ENCODE measurements at places on chromosomes 3 and 15.

DNA sequence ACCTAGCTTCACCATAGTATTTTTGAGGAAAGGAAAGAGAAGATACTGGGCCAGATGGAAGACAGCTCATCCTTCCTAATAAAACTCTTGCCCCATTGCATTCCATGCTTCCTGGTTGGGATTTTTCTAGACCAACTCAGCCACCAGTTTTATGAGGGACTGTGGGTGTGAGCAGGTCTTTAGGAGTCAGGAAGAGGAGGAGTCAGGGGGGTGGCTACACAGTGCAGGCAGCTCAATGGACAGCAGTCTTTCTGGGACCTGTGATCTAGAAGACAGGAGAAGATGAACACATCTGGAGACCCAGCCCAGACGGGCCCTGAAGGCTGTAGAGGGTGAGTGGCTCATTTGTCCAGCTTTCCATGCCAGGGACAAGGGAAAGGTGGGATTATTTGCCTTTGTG lies at the start of gene NOX5:
NOX5 (plus strand) TSS at position 242 of the 400 bp plus-strand sequence; CDS start at position 283, 41 bp downstream.
- no peak for ATAC-seq

DNA sequence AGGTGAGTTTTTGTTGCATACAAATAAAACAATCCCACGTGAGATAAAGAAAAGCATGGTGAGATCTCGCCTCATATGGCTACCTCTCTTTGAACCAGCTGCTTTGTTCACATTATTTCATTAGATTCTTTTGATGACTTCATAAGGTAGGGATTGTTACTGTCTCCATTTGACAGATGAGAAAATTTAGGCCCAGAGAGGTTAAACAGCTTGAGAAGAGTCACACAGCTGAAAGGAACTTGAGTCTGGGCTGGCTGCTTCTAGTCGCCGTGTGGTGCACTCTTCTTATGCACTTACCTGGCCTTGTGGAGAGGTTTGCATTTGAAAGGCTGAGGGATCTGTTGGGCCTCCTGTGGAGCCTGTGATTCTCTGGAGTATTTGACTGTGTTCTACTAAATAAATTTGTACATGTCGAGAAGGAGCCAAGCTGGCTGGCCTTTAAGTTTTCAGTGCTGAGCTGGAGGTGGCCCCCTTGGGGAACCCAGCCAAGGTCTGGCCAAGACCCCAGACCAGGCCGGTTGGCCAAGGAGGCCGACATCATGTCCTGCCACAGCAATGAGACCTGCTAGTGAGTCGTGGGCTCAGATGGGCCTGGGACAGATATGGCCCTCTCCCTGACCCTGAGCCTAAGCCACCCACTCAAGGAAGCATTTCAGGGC lies 125.1 kb downstream of the SMAD6 start:
- no peak for ATAC-seq

- no peak for ATAC-seq
These were observed 121.4 kb downstream of the VGLL4 start for GRCh38 chr3:11522398-11522715.

GRCh38 chr15:65068403-65068788 lies 605 bp upstream of the RASL12 start:
- ATAC-seq: no peak

DNA sequence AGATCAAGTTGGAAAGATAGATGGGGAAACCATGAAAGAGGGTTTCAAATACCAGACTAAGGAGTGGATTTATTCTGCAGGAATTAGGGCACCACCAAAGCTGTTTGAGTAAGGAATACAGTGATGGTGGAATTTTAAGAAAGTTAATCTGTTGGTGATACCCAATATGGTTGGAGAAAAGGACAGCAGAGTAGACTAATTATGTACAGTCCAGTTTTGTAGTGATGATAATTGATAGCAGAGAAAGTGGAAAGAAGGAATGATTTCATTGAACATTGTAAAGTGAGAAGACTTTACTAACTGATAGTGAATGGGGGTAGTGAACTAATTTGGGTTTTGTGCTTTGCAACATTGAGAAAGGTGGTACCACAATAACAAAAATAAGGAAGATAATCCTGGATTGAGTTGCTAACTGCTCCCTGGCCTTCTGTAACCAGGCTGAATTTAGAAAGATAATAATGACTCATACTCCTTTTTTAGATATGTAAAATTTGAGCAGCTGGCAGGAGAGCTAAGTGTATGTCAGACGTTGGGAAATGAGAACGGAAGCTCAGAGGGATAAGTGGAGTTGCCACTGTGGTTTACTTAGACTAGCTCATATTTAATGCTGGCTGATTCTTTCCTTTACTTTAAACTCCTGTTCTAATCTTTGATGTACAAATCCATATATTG lies 16.9 kb downstream of the TCAIM start:
- ATAC-seq: peak; percentile 99

GRCh38 chr3:62238003-62238402 lies 135.3 kb downstream of the FEZF2 start:
- ATAC-seq: no peak

DNA sequence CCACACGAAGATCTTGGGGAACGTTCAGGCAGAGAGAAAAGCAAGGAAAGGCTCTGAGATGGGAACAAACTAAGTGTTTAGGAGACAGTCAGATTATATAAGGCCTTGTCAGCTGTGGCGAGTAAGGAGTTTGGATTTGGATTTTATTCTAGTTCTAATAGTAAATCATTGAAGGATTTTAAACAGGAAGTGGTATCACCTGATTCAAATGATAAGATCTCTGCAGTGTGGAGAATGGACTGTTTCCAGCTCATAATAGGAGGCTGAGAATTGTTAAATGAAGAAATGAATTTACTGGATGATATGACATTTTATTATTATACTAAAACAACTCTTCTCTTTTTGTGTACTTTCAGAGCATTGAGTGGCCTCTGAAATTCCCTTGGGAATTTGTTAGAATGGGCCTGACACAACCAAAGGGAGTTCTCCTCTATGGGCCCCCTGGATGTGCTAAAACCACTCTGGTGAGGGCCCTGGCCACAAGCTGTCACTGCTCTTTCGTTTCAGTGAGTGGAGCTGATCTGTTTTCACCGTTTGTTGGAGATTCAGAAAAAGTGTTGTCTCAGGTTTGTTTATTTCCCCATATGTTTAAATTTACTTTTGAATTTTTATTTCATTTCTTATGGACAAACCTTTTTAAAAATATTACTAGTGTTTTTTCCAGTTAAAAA lies 36.0 kb upstream of the GATM start:
- ATAC-seq: no peak

GRCh38 chr15:88393719-88394519 lies 73.3 kb downstream of the MRPL46 start:
- no peak for ATAC-seq

GRCh38 chr15:77866186-77866585 lies 211.3 kb downstream of the TBC1D2B start:
- no peak for ATAC-seq

DNA sequence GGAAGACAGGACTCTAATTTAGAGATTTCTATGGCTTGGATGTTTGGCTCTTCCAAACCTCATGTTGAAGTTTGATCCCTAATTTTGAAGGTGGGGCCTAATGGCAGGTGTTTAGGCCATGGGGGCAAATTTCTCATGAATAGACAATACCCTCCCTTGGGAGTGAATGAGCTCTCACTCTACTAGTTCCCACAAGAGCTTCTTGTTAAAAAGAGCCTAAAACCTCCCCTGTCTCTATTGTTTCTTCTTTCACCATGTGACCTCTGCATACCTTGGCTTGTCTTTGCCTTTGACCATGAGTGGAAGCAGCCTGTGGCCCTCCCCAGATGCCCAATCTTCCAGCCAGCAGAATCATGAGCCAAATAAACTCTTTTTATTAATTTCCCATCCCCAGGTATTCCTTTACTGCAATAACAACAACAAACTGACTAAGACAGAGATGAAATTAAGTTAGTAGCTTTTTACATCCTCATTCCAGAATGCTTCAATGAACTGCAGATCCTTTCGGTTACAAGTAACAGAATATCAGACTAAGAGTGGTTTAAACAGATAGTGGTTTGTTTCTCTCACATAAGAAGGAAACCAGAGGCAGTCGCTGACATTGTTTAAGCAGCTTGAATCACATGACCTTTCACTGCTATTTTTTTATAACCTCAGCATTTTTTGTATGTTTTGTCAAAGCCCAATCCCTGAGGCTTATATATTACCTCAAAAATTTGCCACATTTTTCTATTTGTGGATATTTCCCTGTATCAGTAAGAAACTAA lies 1013.3 kb upstream of the SEMA6D start:
- no peak for ATAC-seq

- peak; percentile 43 for ATAC-seq
These were observed 56.4 kb downstream of the PLD1 start for GRCh38 chr3:171753665-171754408.

DNA sequence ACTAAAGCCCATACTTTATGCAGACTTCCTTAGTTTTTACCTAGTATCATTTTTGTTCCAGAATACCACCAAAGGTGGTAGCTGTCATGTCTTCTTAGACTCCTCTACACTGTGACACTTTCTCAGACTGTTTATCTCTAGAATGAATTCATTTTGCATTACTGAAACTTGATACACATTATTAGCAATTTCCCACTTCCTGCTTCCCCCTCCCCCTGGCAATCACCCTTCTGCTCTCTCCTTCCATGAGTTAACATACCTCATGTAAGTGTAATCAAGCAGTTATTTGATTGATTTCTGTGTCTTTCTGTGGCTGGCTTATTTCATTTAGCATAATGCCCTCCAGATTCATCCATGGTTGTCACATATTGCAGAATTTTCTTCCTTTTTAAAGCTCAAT lies 204.9 kb downstream of the STAG1 start:
- peak; percentile 30 for ATAC-seq

DNA sequence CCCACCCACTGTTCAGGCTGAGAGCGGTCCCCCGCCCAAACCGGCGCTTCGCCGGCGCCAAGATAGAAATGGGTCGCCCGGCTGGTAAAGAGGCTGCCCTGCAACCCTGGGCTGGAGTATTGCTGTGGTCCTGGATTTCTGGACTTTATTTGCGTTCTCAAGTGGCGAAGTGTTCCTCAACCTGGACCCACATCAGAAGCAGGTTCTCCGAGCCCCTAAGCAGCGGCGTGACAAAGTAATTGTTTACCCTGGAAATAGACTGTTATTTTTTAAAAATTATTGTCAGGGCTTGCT lies 481 bp upstream of the DYNC1LI1 start:
- ATAC-seq: peak; percentile 69

GRCh38 chr3:39317571-39318169 lies 11.8 kb upstream of the CCR8 start:
- ATAC-seq: no peak

DNA sequence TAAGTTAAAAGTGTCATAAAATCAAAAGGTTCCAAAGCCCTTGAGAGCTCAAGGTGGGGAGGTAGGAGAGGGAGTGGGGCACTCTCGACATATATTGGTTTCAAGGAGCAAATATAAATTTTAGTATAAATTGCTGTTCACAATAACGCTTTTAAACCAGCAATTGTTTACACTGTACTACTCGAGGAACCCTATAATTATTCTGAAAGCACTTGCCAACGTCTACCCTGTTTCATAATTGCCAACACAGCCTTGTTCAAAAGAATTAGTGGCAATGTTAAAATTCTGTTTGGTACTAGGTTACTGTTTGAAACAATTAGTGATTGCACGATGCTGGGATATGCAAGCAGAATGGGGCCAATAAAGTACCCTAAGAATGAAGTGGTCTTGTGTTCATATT lies 76.3 kb upstream of the ICE2 start:
- ATAC-seq: no peak

DNA sequence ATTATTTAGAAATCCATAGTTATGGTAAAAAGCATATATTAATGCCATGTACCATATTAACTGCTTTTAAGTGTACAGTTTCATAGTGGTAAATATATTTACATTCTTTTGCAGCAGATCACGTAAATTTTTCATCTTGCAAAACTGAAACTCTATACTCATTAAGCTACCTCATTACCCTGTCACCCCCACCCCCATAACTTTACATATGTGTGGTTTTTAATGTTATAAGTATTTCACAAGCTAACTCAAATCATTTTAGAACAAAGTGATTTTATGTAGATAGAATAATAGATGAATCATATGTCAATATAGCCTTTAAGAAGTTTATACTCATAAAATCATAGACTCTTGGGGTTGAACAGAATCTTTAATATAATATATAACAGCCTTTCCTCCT lies 7.1 kb upstream of the TP63 start:
- ATAC-seq: no peak

- no peak for ATAC-seq
These were observed 13.5 kb upstream of the IDH2 start for GRCh38 chr15:90115783-90116182.

- no peak for ATAC-seq
These were observed 68.6 kb upstream of the EIF1B start for GRCh38 chr3:40240921-40241320.

DNA sequence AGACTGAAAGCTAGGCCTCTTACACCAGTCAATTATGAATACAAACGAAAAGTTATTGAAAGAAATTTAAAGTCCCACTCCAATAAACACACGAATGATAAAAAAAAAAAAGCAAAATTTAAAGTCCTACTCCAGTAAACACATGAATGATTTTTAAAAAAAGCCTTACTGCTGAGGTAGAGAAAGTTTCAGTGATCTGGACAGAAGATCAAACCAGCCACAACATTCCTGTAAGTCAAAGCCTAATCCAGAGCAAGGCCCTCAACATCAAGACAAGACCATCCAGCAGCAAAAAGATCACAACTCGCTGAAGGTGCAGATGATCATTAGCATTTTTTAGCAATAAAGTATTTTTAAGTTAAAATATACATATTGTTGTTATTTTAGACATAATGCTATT lies 95.6 kb upstream of the LIPC start:
- ATAC-seq: no peak

GRCh38 chr3:72185549-72186399 lies 400.8 kb upstream of the PROK2 start:
- ATAC-seq: peak; percentile 63

DNA sequence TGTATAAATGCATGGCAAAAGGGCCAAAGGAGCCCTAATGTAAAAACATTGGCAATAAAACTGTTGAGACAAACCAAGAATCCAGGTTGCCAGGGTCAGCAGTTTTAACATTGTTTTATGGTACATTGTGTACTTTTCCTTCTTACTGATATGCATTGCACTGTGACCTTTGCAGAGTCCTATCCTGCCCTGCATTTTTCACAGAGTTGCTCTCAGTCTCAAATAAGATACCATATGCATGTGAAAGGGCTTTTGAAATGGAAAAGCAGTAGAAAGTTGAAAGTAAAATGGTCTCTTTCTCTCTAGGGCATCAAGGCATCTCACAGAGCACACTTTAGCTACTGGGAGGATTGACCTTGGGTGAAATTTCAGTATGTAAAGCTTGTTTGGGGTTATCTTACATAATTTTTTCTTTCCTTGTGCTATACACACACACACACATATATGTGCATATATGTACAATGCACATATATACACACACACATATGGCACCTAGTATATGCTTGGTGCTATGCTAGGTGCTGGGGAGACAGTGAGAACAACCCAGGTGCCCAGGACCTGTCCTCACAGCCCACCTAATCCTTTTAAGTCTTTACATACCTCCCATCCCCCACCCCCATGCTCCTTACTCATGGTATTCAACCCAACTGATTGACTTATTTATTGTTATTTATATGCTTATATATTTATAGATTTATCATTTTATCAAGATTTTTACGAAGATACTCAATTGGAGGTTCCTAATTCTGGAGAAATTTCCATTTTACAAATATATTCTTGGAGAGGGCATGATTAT lies 1.2 kb upstream of the PPP2R3A start:
- ATAC-seq: no peak
